ENCODE measurements at places on chromosomes 6 and 20.

DNA sequence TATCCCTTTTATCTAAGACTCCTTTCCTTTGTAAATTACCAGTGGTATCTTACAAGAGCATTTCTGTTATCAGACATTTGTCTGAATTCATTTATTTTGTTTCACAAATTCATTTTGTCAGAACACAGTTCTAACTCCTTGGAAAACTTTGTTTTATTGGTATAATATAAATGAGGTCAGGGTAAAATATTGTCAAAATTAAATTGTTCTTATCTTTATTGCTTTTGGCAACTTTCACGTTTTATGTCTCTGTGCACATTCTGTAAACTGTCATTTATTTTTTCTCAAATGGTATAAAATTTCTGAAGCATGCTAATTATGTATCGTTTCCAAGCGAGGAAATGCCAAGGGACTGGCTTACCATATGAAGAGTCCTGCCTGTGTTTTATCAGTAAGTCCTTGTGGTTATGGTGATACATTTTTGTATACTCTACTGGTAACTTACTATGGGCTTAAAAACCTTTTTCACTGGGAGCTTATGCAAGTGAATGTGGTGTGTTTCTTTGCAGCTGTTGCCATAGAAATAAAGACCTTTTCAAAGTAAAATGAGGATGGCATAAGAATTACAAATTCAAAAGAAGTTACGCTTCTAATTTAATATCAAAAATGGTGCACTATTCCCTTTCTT lies 214.2 kb downstream of the COL19A1 start:
- no peak for DNase-seq

DNA sequence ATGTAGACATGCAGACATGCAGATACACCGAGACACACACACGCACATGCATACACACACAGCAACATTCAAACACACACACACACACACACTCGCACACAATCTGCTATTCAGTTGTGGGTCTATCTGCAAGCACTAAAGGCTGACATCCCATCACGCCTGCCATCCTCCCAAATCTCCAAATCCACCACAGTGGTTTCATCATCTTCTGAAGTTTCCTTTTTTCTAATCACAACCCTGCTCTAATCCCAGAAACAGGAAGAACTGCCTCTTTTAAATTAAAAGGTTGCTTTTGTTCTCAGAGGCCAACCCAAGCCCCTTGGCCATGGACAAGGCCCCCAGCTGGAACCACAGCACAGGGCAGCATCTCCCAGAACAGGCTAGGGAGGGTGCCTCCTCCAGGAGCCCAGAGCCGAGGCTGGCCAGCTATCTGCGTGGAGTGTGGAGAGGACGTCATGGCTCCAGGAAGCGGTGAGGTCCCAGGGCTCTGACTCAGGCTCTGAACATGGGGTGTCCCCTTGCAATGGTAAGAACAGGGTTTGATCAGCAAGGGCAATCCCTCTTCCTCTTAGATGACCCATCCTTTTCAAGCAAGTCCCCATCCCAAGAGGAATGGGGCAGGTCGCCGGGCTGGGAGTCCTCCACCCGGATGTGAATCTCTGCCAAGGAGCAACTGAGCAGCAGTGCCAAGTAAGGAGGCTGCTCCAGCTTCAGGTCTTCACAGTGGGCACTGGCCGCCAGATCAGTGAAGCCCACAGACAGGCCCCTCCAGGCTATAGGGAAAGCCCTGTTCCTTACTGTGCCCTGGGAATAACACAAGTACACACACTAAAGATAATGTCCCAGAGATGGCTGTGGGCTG lies 14.7 kb downstream of the FOXF2 start:
- peak; percentile 14 for DNase-seq

- no peak for DNase-seq
These were observed 610.1 kb upstream of the ARID1B start for GRCh38 chr6:156167016-156167624.

- DNase-seq = no peak
These were observed 17.2 kb downstream of the SNX14 start for GRCh38 chr6:85576476-85576875.

DNA sequence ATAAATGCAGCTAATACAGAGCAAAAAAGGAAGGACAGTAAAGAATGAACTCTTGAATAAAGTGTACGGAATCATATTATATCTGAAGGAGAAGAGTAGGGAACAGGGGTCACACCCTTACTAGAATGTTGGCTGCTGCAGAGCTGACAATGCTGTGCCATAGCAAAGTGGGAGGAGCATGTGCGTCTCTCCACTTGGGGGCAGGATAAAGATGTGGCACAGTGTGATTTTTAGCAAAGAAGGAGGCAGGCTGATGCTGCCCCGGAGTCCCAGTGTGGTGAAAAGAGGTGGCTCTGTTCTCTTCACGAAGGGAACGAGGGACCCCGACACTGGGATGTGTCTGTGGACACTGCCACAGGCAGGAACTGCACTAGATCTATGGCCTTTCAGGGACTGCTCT lies 67.5 kb downstream of the INSM1 start:
- no peak for DNase-seq

- DNase-seq = no peak
These were observed 41.7 kb downstream of the ISM1 start for GRCh38 chr20:13262671-13263360.

DNA sequence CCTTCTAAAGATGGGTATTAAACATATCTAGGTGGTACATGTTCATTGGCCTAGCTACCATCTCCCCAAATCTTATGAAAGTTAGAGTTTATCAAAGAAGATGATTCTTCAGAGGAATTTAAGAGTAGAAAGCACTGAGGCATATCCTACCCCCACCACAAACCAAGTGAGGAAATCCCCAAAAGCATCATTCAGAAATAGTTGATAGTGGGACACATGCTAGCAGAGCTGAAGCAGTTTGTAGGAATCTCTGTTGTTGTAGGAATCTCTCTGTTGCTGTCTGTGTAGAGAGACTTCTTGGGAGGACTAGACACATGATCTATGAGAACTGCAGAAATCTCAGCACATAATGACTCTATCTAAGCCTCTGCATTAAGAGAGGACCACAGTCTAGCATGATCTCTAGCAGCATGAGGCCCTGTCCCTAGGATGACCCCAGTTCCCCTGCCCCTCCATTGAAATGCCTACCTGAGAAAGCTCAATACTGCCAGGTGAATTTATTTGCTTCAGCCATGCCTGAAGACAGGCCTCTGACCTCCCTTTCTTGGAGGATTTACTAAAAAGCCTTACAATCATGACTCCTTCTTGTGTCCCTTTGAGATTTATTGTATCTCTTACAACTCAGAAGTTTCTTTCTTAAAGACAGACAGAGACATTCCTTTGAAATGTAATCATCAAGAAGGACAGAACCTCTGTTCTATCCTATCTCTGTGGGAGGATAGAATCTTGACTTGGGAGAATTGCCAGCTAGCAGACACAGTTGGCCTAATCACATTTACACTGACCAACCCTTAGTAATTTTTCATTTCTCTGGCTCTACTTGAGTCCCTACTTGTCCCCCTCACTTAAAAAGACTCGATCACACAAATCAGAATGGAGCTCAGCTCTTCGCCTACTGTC lies 582.4 kb downstream of the PHF3 start:
- DNase-seq = no peak

- no peak for DNase-seq
These were observed 15.6 kb downstream of the TMEM74B start for GRCh38 chr20:1169224-1169623.

DNA sequence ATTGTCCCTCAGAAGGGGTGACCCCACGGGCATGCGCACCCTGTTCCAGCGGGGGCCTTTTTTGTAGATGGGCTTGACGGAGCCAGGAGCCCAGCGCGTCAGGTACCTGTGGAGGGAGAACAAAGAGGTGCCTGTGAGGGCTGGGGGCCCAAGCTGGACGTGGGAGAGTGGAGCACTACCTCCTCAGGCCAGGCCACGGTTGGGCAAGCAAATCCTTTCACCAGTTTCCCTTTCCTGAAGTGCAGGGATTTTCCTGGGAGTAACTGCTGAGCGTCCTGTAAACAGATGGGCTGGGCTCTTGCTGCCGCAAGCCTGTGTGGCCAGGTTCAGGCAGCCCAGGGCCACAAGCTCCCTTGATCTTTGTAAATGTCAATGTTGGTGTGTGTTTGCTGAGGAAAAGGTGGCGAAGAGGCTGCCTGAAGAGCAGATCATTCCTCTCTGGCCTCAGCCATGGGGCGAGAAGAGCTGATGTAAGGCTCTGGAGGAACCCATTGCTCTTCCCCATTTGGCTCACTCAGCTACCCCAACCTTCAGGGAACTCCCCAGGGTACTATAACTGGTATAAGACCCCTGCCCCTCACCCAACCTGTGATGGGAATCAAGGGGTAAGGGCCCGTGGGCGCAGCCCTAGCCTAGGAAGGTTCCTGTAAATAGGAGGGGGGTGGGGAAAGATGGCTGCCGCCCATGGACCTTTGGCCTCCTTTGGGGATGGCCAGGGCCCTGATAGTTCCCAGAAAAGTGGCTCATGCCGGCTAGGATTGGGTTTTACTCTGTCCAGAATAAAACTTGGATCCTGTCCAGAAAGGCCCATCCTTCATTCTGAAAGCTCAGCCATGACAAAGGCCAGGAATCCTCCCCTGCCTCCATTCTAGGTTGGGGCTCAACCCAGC lies 15.5 kb downstream of the MRPS18A start:
- DNase-seq = no peak

DNA sequence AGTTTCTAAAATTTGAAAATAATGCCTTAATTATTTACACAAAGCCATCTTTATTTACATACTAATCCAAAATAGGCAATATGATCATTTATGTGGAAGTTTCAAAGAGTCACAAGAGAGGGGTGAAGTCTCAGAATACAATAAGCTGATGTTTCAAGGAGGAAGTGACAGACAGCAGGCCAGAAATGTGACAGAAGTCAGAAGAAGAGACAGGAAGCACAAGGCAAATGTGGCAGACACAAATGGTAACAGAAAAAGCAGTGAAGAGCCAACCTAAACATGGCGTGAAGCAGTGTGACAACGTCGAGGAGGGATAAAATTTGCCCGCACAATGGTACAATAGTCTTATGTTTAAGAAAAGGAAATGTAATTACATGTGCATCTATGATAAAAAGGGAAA lies 59.8 kb downstream of the SHPRH start:
- DNase-seq = peak; percentile 35

DNA sequence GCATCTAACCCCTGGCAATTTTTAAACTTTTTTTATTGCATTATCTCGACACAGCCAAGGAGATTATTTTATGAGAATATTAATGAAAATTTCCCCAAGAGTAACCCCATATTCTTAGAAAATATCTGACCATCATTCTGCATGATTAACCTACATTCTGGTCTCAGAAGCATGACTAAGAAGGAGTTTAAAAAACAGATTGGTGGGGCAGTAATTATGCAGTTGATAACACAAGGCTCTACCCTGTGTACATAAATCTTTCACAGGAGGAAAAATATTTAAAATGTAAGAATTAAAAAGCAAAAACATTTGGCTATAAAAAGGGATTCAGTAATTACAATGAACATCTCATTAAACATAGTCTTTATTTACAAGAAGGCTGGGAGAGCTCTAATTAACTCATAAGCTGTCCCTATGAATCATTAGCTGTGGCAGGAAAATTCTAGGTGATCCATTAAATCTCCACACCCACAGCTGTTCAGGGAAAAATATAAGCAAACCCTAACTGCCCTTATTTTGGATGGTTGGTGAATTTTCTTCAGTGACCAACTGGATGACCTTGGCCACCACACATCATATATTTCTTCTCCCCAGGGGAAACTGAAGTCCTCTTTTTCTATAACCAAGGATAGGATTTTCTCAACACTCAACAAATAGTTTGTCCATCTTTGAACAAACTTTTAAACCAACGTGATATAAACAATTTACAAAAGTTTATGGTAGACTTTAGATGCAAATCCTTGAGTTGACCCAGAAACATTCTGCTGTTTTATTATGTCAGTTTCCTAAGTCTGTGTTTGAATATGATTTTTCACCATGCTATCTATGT lies 59.5 kb downstream of the PDE7B start:
- no peak for DNase-seq

- no peak for DNase-seq
These were observed 10.4 kb upstream of the ZFAND3 start for GRCh38 chr6:37809197-37809543.

DNA sequence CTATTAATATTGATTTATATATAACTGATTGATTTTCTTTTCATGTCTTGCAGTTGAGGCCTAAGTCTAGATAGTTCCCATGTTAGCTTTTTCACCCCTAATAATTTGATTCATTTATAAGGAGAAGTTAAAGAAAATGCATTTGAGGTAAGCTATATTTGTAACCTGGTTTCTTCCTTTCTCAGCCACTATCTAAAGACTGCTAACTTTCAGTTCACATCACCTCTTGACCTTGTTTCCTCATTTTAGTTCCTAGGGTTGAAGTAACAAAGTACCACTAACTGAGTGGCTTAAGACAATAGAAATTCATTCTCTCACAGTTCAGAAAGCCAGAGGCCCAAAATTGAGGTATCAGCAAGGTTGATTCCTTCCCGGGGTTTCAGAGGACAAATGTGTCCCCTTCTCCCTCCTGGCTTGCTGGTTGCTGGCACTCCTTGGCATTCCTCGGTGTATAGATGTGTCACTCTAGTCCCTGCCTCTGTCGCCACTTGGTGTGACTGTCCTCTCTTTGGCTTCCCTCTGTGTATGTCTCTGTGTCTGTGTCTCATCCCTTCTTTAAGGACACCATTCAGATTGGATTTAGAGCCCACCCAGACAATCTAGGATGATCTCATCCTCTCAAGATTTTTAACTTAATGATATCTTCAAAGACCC lies 55.9 kb upstream of the C20orf144 start:
- no peak for DNase-seq

DNA sequence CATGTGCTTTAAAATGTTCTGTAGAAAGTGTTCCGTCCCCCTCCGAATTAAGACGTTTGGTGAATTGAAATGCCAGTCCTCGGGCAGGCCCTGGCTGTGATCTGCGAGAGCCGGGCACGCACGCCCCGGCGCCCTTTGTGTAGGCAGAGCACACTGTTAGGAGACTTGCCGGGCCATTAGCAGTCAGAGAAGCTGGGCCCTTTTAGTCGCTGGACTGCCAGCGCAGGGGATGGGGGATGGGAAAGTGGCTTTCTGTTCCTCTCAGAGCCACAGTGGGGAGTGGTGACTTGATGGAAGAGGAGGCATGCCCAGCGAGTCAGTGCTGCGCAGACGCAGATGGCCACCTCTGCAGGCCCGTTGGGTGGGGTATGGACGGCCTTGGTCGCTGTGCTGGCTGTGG lies 2.2 kb downstream of the PPP1R3G start:
- peak; percentile 24 for DNase-seq

DNA sequence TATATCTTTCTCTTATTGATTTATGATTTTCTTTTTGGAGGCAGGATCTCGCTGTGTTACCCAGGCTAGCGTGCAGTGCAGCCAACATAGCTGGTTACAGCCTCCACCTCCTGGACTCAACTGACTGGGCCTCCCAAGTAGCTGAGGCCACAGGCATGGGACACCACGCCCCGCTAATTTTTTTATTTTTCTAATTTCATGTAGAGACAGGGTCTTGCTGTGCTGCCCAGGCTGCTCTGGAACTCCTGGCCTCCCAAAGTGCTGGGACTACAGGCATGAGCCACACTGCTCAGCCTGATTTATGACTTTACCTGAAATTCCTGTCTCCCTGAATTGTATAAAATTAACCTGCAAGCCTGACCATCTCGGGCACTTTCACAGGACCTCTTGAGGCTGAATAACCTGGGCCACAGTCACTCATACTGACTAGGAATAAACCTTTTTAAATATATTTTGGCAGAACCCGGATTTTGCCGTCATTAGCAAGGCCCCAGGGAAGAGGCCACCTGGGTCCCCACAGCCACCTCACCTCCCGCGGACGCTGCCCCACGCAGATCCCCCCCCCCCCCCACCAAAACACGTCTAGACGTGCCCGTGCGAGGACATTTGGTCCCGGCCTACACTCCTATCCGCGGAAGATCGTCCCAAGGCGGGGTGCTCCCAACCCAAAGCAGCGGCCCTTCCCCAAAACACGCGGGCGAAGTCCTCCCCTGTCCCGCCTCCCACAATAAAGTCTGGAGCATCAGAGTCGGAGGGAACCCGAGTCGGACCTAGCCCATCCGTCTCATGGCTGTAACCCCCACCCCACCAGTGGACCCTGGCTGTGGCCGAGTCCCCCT lies 902 bp downstream of the ZNF337 start:
- no peak for DNase-seq

Data from AML-193 (cell line).